Ecto neural progenitor cell (in vitro differentiated cells): ENCODE measurements at places on chromosomes 1 and 21.

GRCh38 chr1:192575499-192576189 is at the start of gene RGS1:
Gene RGS1 (plus strand): TSS chr1:192575773. CDS start chr1:192575793, 20 bp downstream.
- DNase-seq: no peak

DNA sequence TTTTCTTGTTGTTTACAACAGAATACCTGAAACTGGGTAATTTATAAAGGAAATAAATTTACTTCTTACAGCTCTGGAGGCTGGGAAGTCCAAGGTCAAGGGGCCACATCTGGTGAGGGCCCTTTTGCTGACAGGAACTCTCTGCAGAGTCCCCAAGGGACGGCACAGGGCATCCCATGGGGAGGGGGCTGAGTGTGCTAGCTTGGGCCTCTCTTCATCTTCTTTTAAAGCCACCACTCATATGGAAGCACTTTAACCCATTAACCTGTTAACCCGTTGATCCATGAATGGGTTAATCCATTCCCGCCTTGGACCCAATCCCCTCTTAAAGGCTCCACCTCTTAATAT is 76.3 kb downstream of the OBSCN start:
- DNase-seq: no peak

DNA sequence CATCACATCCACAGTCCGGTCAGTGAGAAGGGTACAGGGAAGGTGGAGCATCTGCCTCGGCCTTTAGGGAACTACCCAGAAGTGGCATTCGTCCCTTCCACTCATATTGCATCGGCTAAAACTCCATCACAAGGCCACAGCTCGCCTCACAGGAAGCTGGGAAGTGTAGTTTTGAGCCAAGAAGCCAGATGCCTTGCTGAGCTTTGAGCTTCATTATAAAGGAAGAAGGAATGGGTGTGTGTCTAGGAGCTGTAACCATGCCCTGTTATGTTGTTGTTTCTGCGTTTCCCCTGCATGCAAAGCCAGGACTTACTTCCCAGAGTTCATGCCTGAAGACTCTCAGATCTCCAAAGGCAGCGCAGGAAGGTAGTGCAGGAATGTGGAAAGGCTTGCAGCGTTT is 61.1 kb downstream of the OPTC start:
- no peak for DNase-seq

DNA sequence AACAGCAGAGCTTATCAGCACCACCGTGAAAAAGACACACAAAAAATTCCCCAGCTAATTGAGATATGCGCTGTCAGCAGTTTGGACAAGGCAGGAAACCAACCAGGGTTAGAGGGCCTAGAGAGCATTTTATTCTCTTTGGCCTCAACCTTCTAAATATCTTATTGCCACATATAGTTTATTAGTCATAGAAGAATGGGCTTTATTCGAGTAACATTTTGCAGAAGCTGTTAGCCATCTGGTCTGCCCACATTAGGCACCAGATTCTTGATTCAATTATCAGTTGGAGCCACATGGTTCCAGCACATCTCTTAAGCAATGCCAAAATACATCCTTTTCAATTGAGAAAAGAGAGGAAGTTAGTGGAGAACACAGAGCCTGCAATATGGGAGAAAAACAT is 109.9 kb upstream of the CXADR start:
- DNase-seq: no peak

- no peak for DNase-seq
Observed at GRCh38 chr1:41724248-41724647, 194.5 kb downstream of the HIVEP3 start.

DNA sequence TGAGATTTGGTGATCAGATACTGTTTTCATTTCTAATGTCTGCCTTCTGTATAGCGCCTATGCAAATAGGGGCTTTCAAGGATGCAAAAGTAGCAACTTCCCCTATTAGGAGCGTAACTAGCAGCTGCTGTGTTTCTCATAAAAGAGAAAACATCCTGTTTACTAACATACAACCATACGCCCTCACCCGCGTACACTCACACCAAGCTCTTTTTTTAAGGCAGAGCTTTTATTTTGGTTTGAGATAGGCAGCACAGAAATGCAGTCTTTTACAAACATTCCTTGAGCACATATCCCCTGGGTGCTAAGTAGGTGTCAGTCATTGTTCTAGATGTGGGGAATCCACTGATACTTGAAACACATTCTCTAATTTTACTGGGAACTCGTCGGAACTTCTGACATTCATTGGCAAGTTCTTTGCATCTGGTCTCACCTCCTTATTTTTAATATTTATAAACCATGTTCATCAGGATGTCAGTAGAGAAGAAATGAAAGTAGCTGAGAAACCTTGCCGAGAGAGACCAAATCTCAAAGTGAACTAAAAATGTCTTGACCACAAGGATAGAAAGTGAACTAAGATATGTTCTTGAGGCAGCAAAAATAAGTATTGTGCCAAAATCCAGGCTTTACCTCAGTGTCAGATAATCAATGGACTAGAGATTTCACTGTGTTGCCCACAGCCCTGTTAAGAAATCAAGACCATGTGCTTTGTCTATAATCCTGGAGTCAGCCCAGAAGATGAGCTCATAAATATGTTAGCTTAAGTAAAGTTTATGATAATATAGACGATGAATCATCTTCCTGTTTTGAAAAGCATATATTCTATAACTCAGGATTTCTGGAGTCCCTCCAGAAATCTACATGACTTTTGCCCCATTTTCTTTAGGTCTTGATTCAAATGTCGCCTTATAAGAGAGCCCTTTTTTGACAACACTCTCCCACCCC is 350.9 kb downstream of the ST6GALNAC3 start:
- DNase-seq: no peak

DNA sequence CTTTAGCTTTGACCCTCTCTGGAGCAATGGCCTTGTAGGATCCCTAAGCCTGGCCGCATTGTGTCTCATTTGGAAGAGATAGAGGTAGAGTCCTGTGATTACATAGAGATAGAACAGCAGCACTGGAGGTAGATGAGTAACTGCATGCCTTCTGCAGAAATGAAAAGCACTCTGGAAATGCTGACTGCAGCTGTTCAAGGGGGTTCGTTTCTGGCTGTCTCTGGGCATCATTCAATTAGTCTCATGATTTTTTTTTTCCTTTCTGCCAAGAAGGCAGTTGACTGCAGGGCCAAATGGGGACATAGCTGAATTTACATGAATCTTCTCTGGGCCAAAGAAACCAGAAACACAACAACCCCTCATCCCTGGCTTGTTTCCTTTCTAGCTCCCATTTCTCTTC is 28.1 kb upstream of the SNX27 start:
- no peak for DNase-seq

GRCh38 chr1:70168283-70168682 is 37.1 kb downstream of the LRRC40 start:
- DNase-seq: no peak

GRCh38 chr1:160408864-160409263 is 8.5 kb downstream of the VANGL2 start:
- DNase-seq: no peak

DNA sequence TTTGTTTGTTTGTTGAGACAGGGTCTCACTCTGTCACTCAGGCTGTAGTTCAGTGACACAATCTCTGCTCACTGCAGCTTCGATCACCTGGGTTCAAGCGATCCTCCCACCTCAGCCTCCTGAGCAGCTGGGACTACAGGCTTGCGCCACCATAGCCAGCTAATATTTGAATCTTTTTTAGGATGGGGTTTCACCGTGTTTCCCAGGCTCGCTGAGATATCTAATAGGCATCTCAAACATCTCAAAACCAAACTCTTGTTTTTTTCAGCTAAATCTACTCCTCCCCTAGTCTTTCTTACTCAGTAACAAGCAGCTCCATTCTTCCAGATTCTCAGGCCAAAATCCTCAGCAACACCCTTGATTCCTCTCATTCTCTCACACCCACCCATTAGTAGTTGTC is 22.0 kb upstream of the SRRM1 start:
- DNase-seq: no peak

DNA sequence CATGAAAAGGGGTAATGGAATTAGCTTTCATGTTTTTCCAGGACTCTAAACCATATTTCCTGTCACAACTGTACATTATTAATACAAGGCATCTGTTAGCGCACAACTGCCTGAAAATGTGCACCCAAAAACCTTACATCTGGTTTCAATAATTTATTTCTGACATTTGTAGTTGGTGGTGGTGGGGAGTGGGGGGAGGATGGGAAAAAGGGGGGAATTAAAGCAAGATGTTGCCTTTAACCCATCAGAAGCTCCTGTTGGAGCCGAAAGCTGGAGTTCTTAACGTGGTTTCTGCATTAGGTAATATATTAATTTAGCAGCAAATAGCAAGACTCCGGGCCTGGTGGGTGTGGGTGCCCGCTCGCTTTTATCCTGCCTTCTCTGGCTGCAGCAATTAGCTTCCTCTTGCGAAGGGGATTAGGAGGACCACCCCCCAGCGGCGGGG is 36.9 kb upstream of the HHAT start:
- no peak for DNase-seq

GRCh38 chr1:116498789-116499628 is 71.8 kb downstream of the CD58 start:
- peak; percentile 75 for DNase-seq

DNA sequence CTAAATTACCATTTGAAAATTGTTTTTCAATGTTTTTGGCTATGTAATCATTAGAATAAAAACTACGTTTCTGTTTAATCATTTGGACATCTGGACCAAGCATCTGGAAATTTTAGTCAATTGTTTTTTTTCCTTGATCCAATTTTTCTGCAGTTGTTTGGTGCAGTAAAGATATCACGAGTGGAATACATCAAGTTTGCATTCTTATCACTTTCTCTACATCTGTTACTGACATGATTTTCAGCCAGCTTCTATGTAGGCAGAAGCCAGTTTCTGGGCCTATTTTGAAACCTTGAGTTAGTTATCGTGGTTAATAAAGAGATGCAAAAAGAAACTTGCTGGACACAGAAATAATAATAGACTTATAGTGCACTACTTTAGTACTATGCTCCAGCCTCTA is 277.9 kb upstream of the ADAMTS5 start:
- no peak for DNase-seq

DNA sequence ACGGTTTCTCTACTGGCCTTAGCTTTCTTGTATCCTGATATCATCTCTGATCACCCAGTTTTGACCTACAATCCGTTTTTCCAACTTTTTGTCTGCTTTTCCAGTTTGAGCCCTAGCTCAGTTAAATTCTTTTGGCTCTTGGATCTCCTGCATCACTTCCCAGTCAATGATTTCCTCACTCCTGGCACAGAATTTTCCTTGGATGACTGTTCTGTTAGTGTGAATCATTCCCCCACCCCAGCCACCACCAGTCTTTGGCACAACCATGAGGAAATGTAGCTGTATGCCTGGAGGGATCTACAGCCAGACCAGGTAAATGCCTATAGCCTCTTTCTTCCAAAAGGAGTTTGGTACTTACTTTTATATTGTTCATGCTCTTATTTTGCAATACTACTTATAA is 187.2 kb upstream of the PTGFR start:
- no peak for DNase-seq

DNA sequence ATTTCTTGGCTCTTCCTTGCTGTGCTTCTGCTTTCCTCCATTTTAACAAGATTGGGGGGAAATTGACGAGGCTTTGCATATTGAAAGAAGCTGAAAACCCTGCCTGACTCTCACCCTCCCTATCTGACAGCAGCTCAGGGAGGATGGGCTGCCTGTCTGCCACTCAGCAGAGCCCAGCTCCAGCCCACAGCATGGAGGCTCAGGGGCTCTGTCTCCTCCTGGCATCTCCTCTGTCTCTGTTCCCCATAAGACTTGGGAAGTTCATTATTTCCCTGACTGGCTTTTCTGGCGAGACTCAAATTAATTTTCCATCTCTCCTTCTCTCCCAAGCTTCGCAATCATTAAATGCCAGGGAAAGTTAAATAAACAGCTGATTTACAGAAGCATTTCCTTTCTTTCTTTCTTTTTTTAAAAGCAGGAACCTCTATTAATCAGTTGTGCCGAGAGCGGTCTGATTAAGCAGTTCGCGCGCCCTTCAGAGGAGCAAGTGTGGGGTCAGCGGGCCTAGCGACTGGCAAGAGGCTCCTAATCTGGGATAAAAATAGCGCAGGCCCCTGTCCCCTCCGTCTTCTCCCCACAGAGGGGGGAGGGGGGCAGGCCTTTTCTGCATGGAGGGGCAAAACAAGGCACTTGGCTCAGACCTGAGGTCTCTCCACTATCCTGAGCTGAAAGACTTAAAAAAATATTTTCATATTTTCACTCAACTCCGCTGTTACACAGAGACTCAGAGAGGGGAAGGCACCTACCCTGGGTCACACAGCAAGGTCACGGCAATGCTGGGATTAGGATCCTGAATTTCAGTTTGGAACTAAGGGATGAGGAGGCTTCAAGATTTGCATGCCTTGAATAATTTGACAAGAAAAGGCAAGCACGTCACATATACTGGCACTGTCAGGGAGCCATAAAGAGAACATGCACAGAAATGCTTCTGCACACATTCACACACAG is 170.4 kb downstream of the ACTL8 start:
- no peak for DNase-seq

DNA sequence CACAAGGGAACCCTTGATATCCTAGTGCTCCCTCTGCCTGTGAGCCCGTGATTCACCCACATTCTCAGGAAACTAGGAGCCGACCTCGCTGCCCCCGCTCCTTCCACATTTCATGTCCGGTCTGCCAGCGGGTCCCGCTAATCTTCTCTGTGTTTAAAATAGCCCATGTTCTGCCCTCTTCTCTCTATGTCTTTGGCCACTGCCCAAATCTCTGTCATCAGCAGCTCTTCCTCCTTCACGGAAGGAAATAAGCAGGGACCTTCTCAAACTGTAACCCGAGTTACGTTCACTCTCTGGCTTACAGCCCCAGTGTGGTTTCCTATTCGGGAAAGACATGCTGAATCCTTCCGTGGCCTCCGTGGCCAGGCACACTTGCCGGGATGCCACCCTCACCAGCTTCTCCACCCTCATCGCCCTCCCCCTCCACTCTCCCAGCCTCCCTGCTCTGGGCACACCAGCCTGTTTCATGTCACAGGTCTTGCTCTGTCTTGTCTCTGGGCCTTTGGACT is 21.1 kb upstream of the UBXN10 start:
- no peak for DNase-seq

- DNase-seq: no peak
Observed at GRCh38 chr1:15189692-15190370, 36.3 kb downstream of the TMEM51 start.

- DNase-seq: no peak
Observed at GRCh38 chr1:192626366-192627179, 9.4 kb upstream of the RGS13 start.

- peak; percentile 46 for DNase-seq
Observed at GRCh38 chr1:89363638-89364536, at the start of gene GBP6. Gene GBP6 (plus strand): TSS chr1:89364059. CDS start chr1:89368552, 4,493 bp downstream.

DNA sequence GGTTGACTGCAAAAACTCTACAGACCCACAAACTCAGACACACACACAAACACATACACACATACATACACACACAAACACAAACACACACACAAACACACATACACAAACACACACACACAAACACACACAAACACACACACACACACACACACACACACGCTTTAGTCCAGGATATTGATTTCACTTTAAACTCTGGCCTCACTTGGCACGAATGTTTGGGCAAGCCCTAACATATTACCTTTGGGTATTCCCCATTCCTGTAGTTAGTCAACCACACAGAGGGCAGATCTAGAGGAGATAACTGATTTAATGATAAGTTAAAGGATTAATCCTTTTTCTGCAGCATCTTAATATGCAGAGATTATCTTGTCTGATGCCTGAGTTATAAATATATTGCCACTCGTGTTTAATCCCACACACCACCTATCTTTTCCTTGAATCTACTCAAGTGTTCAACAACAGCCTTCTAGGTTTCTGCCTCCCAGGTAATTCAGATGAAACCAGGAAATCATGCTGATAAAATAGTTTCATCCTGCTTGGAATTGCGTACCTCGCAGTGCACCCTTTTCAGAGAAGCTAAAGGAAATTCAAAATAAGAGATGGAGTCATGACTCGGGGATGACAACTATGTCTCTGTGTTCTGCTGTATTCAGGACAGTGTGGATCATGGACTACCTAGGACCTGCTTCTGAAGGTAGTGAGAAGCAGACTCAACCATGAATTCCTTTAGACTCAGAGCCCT is 14.5 kb upstream of the RUNX1 start:
- no peak for DNase-seq
